Osteoblast (primary cell): ENCODE measurements at places on chromosomes 16 and 17.

- DNase-seq, result no peak
Observed at GRCh38 chr16:986411-986810, 4.8 kb downstream of the SOX8 start.

- DNase-seq, result no peak
Observed at GRCh38 chr17:7700510-7700909, 4.5 kb upstream of the EFNB3 start.

GRCh38 chr16:30660424-30661261 lies 2.4 kb downstream of the FBRS start:
- peak; percentile 91 for DNase-seq

GRCh38 chr17:44804302-44805089 lies 25.6 kb downstream of the GJC1 start:
- DNase-seq, result peak; percentile 62

GRCh38 chr17:50087246-50087911 lies 7.8 kb upstream of the PDK2 start:
- DNase-seq, result peak; percentile 96
